Stimulated activated CD4-positive, alpha-beta T cell treated with anti-CD3 and anti-CD28 coated beads, Interleukin-15, amount 100 ng/mL, for 24 hours (primary cell): ENCODE measurements at places on chromosomes 6 and 20.

DNA sequence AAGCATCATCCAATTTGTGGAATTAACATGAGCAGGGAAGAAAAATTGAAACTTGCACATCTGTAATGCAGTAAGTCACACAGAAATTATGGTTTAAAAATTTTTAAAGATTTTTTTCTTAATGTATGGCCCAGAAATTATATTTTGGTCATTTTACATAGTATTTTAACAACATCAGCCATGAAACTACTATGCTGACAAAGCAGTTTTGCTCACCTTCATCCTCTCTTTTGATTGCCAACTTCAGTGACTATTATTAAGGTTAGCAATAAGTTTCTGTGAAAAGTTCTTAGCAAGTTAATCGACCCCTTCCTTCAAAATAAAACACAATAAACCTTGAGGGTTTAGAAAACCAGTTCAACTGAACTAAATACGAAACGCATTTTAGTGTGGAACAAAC, 1347.0 kb downstream of the EPHA7 start:
- no peak for DNase-seq

GRCh38 chr6:158853880-158854213, 34.7 kb upstream of the EZR start:
- no peak for DNase-seq

DNA sequence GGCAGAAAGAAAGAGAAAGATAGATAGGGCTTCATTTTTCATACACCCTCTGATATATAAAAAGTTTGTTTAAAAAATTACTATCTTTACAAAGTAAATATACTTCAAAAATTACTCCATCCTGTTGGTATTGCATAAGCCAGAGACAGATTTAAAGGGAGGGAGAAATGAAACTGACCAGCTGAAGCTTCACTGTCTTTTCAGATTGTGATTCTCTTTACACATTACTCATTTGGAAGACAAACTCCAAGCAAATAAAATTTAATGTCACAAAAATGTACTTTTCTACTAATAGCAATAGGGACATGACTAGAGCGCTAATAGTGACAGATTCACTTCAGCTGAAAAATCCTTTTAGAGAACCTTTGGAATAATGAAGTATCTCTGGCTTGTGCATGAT, 38.6 kb upstream of the MARCKS start:
- DNase-seq = no peak

DNA sequence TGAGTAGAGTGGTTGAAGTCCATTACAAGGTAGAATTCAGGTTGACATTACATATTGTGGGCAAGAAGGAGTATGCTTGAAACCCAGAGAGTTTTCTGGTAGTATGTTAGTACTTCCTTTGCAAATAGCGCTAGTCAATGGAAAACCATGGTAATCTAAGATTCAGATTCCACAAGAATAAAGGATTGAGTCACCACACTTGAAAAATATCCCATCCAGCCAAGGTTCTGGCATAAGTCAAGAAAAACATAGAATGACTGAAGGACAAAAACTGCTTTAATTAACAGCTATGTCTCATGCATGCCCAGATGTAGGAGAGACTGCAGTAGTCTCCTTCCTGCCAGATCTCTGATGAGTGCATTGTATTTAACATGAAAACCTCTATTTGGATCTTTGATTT, 469.8 kb downstream of the BMP2 start:
- DNase-seq = no peak

GRCh38 chr6:32963866-32964265, 4.5 kb upstream of the BRD2 start:
- no peak for DNase-seq

GRCh38 chr20:3653921-3654320, 9.3 kb downstream of the GFRA4 start:
- no peak for DNase-seq

GRCh38 chr20:38229376-38230252, 30.9 kb downstream of the KIAA1755 start:
- peak; percentile 7 for DNase-seq

- DNase-seq = no peak
These were observed 24.7 kb downstream of the FBXO9 start for GRCh38 chr6:53089948-53090347.

DNA sequence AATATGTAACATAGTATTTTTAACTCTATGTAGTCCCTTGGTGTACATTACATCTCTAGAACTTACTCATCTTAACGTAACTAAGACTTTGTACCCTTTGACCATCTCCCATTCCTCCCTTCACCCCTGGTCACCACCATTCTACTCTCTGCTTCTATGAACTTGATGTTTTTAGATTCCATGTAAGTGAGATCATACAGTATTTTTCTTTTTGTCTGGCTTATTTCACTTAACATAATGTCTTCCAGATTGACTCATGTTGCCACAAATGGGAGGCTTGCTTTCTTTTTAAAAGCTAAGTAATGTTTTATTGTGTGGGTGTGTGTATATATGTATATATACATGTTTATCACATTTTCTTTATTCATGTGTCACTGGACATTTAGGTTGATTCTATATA, 55.8 kb downstream of the TMEM200A start:
- no peak for DNase-seq

DNA sequence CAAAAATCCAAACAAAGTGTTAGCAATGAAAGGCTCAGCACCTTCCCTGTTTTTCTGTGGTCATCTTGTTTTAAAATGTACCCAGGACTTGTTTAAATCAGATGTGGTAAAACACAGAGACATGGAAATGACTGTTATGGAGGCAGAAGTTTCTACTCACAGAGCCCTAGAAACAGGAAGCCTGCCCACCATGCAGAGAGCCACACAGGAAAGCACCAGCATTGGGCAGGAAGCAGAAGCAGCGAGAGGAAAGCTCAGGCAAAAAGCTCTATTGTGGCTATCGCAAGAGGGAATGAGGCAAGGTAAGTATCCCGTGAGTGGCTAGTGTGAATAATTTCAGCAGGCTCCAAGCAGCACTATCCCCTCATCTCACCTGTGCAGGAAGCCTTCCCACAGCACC, 42.8 kb downstream of the GPR6 start:
- DNase-seq = no peak

DNA sequence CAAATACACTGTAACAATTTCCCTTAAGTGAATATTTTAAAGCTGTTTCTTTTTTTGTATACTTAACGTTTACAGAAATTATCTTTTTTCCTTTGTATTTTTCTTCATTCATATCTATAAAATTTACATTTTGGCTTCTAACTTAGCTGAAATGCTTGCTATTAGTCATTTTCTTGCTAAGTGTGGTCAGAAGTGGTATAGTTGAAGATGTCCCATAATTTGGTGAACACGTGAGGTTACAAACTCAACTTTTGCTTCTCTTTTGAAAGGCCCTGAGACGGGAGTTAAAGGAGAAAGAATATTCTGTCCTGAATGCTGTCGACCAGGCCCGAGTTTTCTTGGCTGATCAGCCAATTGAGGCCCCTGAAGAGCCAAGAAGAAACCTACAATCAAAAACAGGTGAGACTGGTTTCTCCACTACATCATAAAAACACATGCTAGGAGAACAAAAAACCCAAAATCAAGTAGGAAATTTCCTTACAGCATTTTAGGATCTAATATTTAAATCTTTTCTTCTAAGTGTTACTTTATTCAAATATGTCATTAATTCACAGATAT, 445.0 kb downstream of the UTRN start:
- DNase-seq = no peak

DNA sequence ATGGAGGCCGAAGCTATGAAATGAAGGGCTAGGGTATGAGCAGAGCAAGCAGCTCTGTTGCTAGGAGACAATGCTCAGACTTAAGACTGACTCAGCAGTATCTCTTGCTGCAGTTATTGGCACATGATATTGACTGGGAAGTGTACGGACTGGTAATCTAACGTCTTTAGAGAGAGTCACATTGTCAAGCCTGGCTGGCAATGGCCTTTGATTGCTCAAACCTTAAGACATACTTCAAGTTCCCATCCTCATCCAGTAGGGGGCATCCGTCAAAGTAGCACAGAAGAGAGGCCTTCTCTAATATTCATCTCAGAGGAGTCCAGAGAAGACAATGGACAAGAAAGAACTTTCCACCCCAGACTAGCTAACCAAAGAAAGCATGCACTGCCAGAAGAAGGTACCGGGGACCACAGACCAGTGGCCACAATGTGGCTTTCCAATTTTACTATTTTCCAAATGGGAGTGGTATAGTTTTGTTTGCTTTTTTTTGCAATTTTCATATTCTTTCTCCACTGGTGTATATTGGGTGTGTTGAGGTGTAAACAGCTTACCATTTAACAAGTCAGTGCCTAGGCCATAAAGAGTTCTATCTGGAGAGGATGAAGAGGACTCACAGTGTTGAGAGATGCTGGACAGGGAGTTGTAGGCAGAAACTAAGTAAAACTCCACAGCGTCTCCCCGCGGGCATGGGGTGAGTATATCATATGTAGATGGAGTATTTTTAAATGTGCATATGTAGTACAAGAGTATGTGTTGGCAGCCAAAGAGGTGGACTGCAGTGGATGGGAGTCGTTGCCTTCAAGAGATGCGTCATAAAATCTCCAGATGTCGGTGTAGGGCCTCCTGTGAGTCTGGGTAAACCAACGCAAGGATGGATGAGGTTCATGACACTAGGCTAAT, 36.7 kb downstream of the LRFN2 start:
- DNase-seq = peak; percentile 32

DNA sequence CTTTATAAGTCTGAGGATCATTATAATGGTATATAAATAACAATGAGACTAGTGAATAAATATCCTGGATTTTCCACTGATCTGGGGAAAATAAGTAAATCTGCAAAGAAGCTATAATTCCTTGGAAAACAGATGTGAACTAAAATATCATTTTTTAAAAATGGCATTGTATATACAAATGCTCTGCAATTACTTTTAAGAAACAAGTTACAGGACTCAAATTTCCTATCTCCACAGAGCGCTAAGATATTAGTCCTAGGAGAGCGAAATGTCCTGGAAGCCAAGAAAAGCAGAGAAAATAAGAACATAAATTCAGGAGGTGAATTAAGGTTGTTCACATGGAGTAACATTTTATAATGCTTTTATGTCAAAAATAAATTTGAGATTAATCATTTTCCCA, 61.3 kb downstream of the PRKN start:
- no peak for DNase-seq

DNA sequence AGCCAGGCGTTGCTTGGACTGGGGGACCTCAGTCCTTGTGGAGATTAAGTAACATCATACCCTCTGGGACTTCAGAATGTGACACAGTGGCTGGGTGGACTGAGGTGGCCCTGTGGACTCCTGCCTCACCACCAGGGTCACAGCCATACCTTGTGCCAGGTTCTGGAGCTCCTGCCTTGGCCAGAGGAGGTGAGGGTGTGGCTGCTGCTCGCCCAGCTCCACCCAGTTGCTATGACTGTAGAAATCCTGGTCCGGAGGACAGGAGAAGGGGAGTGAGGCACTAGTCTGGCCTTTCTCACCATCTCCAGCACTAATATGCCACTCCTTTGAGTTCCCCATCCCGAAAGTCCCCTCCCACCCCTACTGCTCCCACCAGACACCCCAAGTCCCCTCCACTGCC, 1.9 kb downstream of the VWA7 start:
- no peak for DNase-seq

GRCh38 chr6:39816747-39817146, 24.6 kb downstream of the DAAM2 start:
- no peak for DNase-seq

DNA sequence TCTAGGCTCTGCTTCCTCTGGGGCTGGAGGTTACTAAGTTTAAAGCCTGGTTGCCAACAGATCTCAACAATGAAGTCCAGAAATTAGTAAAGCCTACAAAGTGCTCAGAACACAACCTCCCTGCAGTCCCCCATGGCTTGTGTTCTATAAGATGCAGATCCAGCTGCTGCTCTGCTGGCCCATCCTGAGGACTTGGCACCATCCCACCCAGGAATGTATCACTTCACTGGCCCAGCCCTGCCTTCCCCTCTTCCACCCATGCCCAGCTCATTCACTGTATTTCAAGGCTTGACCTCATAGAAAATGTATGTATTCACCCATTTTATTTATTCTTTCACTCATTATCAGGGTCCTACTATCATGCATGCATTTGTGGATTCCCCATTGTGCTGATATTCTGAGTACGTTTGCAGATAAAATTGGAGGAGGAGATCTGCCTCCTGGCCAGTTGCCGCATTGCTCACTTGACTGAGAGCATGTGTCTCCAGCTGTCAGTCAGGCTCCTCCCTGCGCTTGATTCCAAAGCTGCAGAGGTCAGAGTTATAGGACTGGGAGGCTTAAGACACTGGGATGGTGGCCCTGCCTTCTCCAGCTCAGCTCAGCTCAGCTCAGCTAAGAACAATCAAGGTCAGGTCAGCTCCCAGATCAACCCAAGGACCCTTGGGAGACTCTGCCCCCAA, 104.8 kb downstream of the MAFB start:
- DNase-seq = no peak

- no peak for DNase-seq
These were observed 143.9 kb downstream of the GRM4 start for GRCh38 chr6:34001706-34002621.
